ENCODE measurements at places on chromosomes 6 and 20. TPM values are rescaled to one million over a fixed set of nuclear protein-coding genes. Genes with fewer than 3 reads are reported as not detected.

DNA sequence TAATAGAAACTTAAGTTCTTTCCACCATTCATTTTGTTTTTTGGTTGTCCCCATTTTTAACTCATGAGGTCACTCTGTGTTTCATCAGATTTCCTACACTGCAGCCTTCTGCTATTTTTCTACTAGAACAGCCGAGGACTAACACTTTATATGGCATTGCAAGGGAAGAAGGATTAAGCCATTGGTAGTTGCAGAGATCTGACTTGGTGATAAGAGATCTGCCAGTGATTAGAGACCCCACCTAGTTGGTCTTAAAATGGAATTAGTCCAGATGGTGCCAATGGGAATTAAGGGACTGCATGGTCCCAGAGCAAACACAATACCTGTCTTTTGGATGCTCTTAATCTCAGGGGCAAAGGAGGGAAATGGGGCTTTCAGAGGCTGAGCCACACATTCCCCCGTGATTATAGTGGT is 125.5 kb upstream of the TMEM170B start:
- DNase-seq: no peak
- H3K36me3 ChIP-seq: no peaks in the 10 kb centered on the region
- no peaks in the 10 kb centered on the region for H3K27me3 ChIP-seq
- H3K4me1 ChIP-seq: peaks cover 9% of the 10 kb centered on the region

DNA sequence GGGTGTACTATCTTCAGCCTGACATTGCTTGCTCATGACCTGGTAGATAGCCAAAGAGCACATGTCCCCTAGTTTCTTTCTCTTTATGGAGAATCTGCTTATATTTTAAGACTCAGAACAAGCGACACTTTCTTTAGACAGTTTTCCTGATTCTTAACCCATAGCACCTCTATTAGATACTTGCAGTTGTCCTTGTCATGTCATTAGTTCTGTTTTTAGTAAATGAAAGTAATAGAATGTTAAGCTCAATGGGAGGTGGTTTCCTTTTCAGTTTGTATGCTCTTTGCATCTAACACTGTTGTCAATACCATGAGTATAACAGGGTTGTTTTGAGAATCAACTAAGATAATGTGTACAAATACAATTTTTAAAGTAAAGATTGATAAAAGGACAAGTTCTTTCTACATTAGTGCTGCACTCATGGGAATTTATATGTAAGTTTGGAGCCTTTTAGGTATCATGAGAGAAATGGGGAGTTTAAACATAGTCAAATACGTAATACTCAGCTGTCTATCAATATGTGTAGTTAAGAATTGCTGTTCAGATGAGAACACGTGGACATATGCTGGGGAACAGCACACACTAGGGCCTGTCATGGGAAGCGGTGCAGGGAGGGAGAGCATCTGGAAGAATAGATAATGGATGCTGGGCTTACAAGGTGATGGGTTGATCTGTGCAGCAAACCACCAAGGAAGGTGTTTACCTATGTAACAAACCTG is 124.3 kb downstream of the GRM1 start:
- no peaks in the 10 kb centered on the region for H3K27me3 ChIP-seq
- DNase-seq: no peak
- no peak overlapping the region for H3K27ac ChIP-seq
- H3K36me3 ChIP-seq: no peaks in the 10 kb centered on the region
- no peaks in the 10 kb centered on the region for H3K4me1 ChIP-seq
- no peak overlapping the region for H3K4me3 ChIP-seq

DNA sequence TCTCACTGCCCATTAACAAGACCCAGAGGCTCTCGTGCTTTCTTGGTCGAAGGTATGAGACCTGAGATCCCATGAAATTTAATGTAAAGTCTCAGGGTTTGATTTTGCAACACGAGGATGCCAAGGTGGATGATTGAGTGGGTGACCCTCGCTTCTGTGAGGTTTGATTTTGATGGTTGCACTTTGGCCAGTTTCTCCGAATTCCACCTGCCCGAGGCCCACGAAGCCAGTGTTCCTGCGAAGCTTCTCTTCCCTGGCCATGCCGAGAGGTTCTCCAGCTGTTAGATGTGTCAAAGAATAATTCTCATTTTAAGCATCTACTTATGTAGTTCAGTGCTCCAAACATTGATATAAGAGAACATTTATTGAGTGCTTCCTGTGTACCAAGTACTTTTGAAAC is at the start of gene KIF25:
Gene KIF25 (plus strand): TSS at position 30 of the 400 bp plus-strand sequence. CDS start 31,915 bp downstream, outside the sequence.
- H3K4me1 ChIP-seq: no peaks in the 10 kb centered on the region
- no peak within 1 kb of the TSS for H3K4me3 ChIP-seq
- peaks cover 19% of the 10 kb centered on the region for H3K27me3 ChIP-seq

DNA sequence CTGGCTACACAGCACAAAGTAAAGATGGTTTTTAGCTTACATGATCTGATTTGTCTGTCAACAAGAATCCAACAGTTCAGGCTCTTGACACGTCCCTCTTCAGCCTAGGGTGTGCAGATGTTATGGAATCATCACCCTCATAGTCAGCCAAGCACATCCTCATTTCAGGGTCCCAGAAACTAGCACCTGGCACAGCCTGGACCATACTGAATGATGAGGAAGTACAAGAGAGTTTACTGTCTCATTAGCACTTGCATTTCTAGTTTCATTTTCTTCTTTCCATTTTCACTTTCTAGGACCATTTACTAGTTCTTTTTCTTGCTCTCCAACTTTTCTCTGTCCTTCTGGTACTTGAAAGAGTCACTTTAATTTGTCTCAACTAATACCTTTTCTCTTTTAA is 6.5 kb downstream of the RIPOR2 start:
- H3K4me3 ChIP-seq: no peak overlapping the region
- no peaks in the 10 kb centered on the region for H3K36me3 ChIP-seq
- no peak for DNase-seq
- H3K27ac ChIP-seq: no peak overlapping the region
- H3K4me1 ChIP-seq: peaks cover 52% of the 10 kb centered on the region

GRCh38 chr6:81465859-81466258 is 286.6 kb downstream of the TENT5A start:
- H3K27ac ChIP-seq: no peak overlapping the region
- H3K4me3 ChIP-seq: no peak overlapping the region
- H3K27me3 ChIP-seq: no peaks in the 10 kb centered on the region
- no peaks in the 10 kb centered on the region for H3K36me3 ChIP-seq

The CDSN gene
- total RNA-seq: not detected

- no peaks in the 10 kb centered on the region for H3K36me3 ChIP-seq
- no peak overlapping the region for H3K4me3 ChIP-seq
- no peak for DNase-seq
These were observed 33.0 kb downstream of the BACH2 start for GRCh38 chr6:90263633-90264032.

GRCh38 chr20:16405254-16405653 is 168.0 kb downstream of the KIF16B start:
- no peak for DNase-seq
- no peaks in the 10 kb centered on the region for H3K4me1 ChIP-seq
- no peak overlapping the region for H3K4me3 ChIP-seq
- no peaks in the 10 kb centered on the region for H3K27me3 ChIP-seq

DNA sequence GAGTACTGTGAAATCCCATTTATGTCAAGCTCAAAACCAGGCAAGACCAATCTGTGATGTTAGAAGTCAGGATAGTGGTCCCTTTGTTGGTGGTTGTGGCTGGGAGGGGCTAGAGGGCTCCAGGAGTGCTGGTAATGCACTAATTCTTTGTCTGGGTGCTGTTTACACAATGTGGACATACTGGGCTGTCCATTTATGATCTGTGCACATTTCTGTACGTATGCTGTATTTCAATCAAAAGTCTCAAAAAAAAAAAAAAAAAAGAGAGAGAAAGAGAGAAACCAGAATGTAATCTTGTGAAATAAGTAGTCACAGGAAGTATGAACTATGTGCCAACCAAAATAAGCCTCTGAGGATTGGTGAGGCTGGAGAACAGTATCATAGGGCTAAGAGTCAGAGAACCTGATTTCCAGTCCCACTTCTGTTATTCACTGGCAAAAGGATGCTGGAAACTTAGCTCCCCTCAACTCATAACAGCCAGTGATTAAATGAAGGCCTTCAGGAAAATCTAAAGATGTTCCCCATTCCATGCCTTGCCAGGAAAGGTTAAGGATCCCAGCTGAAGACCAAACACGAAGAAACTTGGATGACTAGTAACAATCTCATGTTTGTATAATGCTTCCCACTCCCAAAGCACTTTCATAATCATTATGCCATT is 19.6 kb upstream of the TRAM2 start:
- peak overlapping the region; percentile 32 for H3K27ac ChIP-seq
- H3K36me3 ChIP-seq: no peaks in the 10 kb centered on the region
- peaks cover 41% of the 10 kb centered on the region for H3K4me1 ChIP-seq
- no peak overlapping the region for H3K4me3 ChIP-seq
- H3K27me3 ChIP-seq: no peaks in the 10 kb centered on the region

DNA sequence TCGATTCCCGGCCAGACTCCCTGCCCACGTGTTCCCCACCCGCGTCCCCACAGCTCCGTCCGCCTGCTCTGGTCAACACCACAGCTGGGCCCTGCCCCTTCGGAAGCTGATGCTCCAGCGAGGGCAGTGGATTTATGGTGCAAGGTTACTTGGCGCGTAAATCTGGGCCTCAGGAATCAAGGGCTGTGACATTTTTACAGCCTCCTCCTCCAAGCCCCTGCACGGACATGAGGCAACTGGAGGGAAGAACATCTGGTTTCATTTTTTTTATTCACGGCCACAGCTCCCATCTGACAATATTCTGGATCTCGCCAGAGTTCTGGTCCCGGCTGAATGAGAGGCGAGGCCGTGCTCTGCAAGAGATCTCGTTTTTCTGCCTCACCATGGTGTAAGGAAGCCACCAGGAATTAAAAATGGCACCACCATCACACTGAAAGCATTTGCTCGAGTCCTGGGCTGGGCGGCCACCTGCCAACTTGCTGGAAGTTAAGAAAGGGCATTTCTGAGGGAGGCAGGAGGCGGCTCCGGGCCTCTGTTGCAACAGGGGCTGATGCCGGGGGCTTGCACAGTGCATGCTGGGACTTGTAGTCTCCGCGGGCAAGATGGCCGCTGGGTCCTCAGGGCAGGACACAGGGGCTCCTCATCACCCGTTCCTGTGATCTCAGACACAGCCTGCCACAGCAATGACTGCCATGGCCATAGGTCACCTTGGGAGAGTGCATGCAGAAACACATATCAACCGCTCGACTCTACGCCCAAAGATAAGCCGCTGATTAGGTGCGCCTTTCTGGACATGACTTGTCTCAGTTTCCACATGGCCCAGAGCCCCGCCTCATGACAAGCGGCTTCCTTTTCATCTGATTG is 148.5 kb downstream of the LY86 start:
- H3K4me1 ChIP-seq: no peaks in the 10 kb centered on the region
- peak overlapping the region; percentile 36 for H3K4me3 ChIP-seq
- H3K27me3 ChIP-seq: peaks cover 16% of the 10 kb centered on the region
- H3K36me3 ChIP-seq: no peaks in the 10 kb centered on the region
- no peak overlapping the region for H3K27ac ChIP-seq

DNA sequence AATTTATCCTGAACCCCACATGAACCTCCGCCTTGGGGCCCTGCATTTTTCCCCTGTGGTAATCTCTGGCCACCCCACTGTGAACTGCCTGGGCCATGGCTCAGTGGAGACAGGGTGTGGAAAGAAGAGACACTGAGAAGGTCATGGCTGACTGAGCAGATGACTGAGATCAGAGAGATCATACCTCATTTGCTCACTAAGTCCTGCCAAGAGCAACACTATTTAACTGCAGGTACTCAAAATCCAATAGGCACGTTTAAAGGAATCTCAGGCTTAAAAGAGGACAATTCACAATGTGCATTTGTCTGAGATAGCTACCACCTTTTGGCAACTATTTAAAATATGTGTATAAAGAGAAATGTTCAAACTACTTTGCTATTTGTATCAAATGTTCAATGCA is 305.0 kb downstream of the GMDS start:
- no peaks in the 10 kb centered on the region for H3K27me3 ChIP-seq
- no peak for DNase-seq
- H3K4me1 ChIP-seq: no peaks in the 10 kb centered on the region
- H3K27ac ChIP-seq: no peak overlapping the region
- peaks cover 26% of the 10 kb centered on the region for H3K36me3 ChIP-seq
- H3K4me3 ChIP-seq: no peak overlapping the region
